Activated T-helper 1 cell treated with anti-CD3 and anti-CD28 coated beads, Interleukin-12 subunit alpha, Interleukin-12 subunit beta, Interleukin-2, Interleukin-4 antibody, amounts not matched to agents 30 ng/mL and 10 ng/mL and 1 ng/mL, durations not matched to agents 14 hours and 24 hours and 36 hours (primary cell): ENCODE measurements at places on chromosomes 2 and 18.

GRCh38 chr2:230234122-230234722 is 8.7 kb downstream of the SP140 start:
- DNase-seq = no peak

DNA sequence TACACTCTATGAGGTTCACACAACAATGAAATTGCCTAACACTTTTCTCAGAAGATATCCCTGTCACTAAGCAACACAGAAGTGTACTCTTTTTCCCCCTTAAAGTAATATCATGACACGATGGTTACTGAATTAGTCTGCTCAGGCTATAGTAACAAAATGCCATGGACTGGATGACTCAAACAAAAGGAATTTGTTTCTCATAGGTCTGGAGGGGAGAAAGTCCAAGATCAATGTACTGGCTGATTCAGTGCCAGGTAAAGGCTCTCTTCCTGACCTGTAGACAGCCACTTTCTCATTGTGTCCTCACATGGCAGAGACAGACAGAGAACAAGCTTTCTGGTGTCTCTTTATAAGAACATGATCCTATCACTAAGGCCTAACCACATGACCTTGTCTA is 211.9 kb downstream of the RBM43 start:
- DNase-seq = no peak

- DNase-seq = no peak
Measured at GRCh38 chr2:203412546-203413331, 84.5 kb downstream of the ABI2 start.

- no peak for DNase-seq
Measured at GRCh38 chr18:41761333-41762018, 193.6 kb upstream of the PIK3C3 start.

GRCh38 chr18:61019338-61020301 is 313.6 kb upstream of the CDH20 start:
- DNase-seq = no peak

DNA sequence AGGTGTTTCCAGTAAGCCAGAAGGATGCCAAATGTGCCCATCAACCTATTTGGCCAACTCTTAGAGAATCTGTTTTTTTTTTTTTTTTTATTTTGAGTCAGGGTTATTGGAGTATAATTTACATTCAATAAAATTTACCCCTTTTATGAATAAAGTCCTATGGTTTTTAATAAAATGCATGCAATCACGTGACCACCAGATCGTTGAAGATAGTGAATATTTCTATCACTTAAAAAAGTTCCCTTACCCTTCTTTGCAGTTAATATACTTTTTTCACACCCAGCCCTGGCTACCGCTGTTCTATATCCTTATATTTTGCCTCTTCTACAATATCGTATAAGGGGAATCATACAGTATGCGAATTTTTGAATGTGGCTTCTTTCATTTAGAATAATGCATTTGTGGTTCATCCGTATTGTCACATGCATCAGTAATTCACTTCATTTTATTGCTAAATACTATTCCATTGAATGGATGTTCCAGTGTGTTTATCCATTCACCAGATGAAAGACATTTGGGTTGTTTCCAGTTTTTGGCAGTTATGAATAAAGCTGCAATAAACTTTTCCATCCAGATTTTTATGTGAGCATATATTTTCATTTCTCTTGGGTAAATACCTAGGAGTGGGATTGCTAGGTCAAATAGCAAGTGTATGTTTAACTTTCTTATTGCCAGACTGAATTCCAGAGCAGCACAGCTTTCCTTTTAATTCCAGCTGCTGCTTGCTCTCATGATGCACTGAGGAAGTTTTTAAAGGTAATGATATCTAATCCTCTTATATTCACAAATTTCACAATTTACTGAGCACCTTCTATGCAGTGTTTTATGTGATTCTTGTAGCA is 156.3 kb upstream of the NT5C1B start:
- no peak for DNase-seq

GRCh38 chr2:100791294-100791935 is 28.5 kb upstream of the NPAS2 start:
- no peak for DNase-seq

- no peak for DNase-seq
Measured at GRCh38 chr2:6993229-6993640, 76.0 kb downstream of the RNF144A start.
